ENCODE measurements at places on chromosomes 6 and 20.

- DNase-seq = no peak
These were observed 113.3 kb downstream of the SASH1 start for GRCh38 chr6:148455674-148456558.

GRCh38 chr6:111740506-111740905, 132.7 kb downstream of the FYN start:
- no peak for DNase-seq

DNA sequence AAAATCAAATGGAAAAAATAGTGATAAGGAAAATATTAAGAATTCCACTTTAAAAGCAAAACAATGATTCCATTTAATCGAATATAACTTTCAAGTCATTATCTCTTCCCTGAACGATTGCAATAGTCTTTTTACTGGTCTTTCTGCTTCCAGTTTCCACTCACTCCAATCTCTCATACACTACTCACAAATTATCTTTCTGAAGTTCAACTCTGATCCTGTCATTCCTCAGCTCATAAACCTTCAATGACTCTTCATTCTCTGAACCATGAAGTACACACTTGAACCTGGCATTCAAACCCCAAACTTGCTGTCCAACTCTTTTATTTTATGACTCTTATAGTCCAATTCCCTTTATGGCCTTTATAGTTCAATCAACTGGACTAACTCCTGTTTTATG, 304.1 kb upstream of the TCF21 start:
- no peak for DNase-seq

DNA sequence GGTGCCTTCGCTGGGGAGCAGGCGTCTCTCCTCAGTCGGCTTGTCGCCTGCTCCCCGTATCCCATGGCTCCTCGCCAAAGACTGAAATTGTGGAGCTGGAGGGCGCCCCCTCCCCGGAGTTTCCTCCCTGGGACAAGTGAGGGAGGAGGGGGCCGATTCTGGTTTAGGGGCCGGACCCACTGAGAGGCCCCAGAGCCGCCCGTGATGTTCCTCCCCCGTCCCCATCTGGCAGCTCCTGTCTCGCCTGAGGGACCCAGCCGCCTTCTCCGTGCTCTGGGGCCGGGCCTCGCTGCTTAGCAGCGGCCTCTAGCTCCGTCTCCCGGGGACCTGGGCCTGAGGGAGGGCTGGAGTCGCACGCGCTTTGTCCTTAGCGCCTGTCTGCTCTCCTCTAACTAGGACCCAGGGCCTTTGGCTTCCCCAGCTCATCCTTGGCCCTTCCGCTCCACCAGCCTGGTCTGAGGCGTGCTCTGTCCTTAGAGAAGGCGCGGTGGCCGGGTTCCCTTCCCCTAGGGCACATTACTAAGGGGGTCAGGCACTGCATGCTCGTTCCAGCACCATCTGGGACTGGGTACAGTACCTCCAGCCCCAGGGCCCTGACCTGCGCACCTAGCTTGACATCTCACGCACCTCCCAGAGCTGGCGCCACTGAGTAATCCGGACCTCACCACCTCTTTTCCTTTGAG, 29.7 kb downstream of the SLC12A5 start:
- no peak for DNase-seq

DNA sequence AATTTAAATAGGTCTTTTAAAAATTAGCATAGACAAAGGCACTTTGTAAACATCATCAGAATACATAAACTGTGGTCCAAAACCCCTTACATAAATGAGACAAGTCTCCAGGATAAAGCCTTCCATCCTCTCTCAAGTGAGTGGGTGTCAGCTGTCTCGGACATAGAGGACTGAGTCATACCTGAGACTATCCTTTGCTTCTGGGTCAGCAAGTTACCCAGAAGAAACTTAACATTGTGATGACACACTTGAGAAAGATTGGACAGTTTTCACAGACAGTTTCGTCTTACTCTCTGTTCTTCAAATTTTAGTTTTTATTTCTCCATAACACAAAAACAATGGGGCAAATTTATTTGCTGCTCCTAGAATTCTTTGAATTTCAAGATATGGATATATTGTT, 838.0 kb downstream of the DHX35 start:
- peak; percentile 24 for DNase-seq

GRCh38 chr20:59441860-59442810, 141.7 kb downstream of the EDN3 start:
- DNase-seq = no peak

DNA sequence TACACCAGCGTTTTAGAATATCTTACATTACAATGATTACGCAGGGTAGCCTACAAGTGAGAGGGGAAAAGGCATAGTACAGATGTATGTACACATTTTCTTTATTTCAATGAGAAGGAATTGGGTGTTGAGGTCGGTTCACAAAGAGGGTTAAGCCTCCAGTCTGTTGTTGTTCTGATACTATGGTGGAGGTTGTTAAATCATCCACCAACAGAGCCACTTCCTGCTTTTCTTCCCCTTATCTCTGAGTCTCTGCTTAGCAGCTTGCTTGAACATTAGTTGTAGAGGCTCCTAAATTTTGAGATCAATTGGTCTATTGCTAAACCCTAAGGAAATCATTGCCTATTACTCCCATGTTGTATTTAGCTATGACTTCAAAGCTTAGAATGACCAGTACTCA, 7.3 kb downstream of the RGS17 start:
- no peak for DNase-seq

DNA sequence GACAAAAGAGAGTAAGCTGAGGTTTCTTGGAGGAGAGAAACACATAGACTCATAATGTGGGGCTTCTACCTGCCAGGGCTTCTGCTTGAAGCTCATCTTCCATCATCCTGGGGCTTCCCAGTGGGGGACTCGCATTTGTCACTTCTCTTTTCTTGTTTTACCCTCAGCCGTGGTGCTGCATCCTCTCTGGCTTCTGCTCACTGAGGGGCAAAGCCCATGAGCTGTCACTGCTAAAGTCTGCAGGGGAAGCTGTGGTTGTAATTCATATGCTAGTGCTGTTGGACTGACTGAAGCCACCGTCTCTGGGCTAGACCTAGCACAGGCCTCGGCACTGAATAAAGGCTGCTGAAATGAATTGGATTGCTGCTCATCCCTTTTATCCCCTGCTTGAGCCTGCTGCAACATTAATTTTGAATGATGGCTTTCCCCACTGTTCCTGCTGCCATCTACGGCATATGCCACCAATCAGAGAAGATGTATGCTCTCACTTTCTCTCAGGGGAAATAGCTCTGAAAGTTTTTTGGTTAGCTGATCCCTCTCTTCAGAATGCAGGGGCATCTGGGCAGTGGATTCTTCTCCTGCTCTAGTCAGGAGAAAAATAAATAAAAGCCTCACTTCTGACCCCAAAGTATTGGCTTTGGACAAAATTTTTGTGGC, 568.4 kb upstream of the MAP3K7 start:
- DNase-seq = no peak

GRCh38 chr6:46357591-46357990, 133.7 kb downstream of the RCAN2 start:
- no peak for DNase-seq

DNA sequence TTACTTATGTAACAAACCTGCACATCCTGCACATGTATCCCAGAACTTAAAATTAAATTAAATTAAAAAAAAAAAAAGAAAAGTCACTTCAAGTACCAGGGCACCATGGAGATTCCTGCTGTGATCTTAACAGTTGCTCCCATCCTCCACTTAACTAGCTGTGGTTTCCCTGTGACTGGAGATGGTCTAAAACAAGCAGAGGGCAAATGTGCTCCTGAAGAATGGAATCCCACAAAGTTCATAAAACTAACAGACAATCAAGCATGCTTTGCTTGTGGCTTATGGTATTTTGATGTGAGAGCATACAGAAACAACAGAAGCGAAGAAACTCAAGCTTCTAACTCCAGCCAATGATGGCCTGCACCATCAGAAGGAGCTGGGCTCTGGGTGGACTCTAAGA, 153.6 kb upstream of the KCNK16 start:
- no peak for DNase-seq

- DNase-seq = peak; percentile 79
These were observed 47.0 kb downstream of the WDR27 start for GRCh38 chr6:169654598-169655391.

- peak; percentile 46 for DNase-seq
These were observed 362.6 kb downstream of the EPM2A start for GRCh38 chr6:145372671-145373151.

- DNase-seq = no peak
These were observed 6.2 kb downstream of the TMEM242 start for GRCh38 chr6:157316871-157317814.

DNA sequence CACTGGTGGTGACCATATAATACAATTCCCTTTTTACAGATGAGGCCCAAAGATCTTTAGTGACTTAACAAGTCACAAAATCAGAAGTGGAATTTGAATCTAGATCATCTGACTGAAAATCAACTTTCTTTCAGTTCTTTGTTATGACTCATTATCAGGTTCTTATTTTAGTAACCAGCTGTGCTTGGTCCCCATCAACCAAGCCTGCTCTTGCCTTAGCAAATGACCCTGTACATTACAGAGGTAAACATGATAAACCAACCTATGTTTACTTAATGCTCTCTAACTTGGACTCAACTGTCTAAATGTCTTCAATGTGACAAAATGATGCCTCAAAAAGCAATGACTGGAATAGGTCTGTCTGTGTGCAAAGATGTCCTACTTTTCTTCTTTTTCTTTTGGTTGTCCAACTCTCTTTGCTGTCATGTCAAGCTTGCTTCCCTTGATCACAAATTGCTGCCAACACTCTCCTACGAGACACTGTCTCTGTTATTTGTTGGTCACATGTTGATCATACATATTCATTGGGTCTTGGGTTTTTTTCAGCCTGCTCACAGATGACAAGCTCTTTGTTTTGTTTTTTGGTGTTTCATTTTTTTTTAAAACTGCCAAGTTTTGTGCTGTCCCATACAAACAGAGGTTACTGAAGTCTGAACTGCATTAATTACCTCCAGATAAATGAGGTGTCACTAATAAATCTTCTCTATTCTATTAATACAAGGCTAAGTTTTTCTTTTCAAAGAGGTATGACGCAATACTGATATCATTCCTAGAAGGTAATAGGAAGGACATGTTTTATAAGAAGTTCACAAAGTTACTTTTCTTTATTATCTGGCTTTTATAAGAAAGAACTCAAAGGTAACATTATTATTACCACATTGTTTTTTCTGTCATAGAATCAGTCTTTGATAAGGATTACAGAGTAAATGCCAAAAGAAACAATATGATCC, 62.2 kb upstream of the PLN start:
- peak; percentile 37 for DNase-seq

DNA sequence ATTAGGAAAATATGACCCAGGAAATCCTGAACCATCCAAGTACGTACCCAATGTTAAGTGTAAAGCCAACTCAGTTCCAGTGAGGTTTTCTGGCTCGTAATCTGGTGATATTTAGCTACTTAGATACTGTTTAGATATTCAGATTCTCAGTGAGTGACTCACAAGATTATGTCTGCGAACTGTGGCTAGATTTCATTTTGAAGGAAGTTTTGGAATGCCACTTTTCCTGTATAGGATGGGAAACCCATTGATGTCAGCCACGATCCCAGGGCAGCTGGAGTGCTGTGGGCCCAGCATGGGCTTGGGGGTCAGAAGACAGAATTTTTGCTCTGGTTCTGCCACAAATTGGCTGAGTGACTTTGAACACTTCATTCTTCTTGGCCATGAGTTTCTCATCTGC, 76.3 kb downstream of the TMEM170B start:
- no peak for DNase-seq

GRCh38 chr20:584161-584970, 25.7 kb downstream of the TCF15 start:
- DNase-seq = no peak

GRCh38 chr6:14320332-14320731, 202.8 kb downstream of the CD83 start:
- DNase-seq = no peak

DNA sequence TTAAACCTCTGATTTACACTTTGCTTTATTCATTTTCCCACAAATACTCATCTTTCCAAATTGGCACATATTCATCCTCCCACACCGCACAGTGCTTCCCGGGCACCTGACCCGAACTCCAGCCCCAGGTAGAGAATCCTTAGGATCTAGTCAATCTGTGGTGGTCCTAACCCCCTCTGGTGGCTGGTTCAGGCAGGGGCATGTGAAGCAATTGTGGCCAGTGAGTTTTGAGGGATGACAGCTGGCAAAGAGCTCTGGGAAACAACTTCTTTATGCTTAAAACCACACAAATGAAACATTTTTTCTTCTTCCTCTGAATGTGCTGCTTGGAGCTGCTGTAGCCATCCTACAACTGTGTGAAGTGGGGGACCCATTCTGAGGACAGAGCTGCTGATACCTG, 54.7 kb downstream of the ELOVL5 start:
- no peak for DNase-seq

DNA sequence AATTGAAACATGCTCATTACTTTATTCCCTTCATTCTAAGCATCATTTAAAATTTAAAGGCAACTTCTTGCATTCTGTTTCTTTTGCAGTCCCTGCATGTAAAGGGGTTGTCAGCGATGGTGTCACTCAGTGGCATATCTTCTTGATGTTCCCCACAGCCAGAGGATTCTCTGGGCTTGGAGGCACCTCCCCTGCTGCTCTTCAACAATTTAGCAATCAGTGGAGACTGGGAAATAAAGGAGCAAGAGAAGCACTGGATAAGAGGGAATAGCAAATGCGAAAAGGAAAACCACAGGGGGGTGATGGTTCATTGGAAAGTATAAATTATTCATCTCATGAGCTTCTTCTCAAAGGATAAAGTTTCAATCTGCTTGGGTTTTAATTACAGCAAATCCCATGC, 30.7 kb upstream of the MC3R start:
- DNase-seq = no peak

- DNase-seq = no peak
These were observed 256.8 kb downstream of the SYNE1 start for GRCh38 chr6:152380351-152380767.
